ENCODE measurements at places on chromosomes 6 and 20.

DNA sequence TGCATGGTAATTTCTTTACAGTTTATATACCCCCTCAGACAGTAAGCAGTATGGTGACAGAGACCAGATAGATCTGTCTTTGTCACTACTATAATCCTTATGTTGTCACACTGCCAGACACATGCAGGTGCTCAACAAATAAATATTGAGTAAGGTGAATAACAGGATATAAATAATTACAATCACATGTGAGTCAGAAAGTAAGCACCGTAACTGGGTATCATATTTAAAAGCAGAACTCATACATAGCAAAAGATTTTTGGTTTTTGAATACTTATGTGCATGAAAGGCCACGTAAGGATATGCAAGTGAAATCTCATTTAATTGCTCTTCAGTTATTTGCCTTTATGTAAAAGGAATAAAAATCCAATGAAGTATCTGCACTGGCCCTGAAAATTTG is 17.4 kb downstream of the CNBD2 start:
- no peak for DNase-seq

- no peak for DNase-seq
These were observed 31.2 kb upstream of the HMGA1 start for GRCh38 chr6:34205466-34205865.

GRCh38 chr20:15923030-15923776 is 650.0 kb downstream of the KIF16B start:
- no peak for DNase-seq

DNA sequence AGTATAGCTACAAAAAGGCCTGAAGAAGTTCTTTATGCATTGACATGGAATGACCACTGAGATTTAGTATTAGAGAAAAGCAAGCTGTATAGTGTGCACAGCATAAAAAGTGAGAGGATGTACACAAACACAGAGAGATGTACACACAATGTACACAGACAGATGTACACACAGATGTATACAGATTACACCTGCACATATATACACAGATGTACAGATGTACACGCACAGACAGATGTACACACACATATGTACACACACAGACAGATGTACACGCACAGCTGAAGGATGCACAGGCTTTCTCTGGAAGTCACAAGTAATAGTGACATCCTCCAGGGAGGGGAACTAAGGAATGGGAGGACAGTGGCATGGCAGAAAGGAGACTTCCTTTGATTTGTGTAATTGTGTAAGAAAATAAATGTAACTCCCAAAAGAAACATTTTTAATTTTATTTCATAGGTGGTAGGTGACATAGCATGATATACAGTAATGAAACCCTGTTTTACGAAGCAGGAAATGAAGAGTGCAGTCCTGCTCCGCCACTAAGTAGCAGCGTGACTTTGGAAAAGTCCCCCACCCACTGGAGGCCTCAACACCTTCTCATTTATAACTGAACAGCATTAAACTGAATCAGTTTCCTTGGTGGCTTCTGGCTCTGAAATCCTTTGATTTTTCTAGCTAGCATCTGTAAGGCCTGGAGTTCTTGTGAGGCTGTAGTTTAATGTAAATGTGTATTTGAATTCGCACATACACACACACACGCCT is 14.1 kb downstream of the NFATC2 start:
- peak; percentile 76 for DNase-seq

DNA sequence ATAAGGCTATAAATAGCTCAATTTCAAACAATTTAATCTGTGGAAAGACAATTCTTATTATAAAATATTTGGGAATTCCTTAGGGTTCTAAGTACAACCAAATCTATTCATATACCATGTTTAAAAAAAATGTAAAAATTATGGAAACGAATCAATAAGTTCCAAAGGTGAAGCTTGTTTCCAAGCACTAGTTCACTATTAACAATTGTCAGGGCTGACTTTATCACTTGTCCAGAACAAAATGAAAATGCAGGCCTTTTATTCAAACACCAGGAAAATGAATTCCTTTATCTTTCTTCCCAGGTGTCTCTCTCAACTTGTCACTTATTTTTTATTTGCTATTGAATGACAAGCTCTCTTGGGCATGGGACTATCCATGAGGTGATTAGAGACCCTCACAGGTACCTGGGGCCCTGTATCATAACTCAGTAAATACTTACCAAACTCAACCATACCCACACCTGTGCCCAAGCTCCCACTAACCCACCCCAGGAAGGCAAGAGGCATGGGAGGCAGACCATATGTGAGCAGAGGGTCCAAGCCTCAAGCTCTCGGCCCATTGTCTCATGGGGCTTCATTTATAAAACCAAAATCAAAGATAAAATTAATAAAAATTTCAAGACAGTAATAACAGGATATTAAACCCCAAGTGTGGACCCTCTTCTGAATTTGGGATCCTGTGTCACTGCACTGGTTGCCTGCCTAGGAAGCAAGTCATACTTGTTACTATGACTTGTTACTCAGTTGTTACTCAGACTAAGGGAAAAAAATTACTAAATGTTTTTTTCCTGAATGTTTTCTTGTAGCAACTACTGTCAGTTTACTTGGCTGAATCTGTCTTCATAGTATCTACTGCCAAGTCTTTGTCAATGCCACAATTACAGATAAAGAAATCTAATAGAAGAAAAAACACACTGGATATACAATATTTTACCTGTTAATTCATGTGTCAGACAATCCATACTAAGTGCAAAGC is 54.7 kb downstream of the PTPRK start:
- DNase-seq, result no peak

DNA sequence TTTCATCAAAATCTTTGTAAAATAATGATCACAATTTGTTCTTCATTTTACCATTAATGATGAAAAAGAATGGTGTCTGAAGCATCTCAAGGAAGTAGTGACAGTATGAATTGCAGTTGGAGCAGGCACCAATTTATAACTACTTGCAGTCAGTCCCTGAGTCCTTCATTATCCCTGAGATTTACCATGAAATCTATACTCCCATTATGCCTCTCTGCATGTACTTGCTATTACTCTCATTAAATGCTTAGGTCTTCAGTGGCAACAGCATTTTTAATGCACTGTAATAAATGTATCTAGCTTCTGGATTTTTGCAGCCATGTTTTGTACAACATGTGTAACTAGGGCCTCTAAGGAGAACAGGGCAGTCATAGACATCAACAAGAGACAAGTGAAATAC is 708.8 kb downstream of the EYS start:
- no peak for DNase-seq

- no peak for DNase-seq
These were observed 32.0 kb downstream of the KIAA0319 start for GRCh38 chr6:24614043-24614420.

- DNase-seq, result no peak
These were observed 45.9 kb upstream of the SCGN start for GRCh38 chr6:25606151-25606550.

All from stimulated activated CD4-positive, alpha-beta T cell treated with anti-CD3 and anti-CD28 coated beads, Interleukin-15, amount 100 ng/mL, for 24 hours (primary cell).